ENCODE measurements at places on chromosomes 16 and 17. TPM values are rescaled to one million over a fixed set of nuclear protein-coding genes. Genes with fewer than 3 reads are reported as not detected.

GRCh38 chr17:30393491-30393890 is 14.8 kb downstream of the CPD start:
- DNase-seq, result no peak

- no peak for DNase-seq
These were observed 2.2 kb downstream of the TMEM204 start for GRCh38 chr16:1535391-1536291.

DNA sequence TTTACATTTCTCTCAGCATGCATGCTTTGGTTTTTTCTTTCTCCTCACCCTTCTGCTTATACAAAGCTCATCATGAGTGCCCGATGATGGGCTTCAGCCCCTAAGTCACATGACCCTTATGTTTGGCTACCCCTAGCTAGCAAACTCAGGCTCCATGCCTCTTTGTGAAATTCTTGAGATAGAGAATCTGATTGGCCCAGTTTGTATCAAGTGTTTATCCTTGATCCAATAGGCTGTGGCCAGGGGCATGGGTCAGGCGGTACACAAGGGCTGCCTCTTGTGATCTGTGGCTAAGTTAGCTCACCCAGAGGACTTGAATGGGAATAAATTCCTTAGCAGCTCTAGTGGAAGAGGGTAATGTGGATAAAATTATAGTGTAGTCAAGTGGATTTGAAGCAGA is 11.5 kb upstream of the TOX3 start:
- DNase-seq, result no peak

- DNase-seq, result no peak
These were observed 305.4 kb downstream of the FOXL1 start for GRCh38 chr16:86883583-86884389.

- no peak for DNase-seq
These were observed 2.0 kb upstream of the NDRG4 start for GRCh38 chr16:58497935-58498334.

The ABCC11 gene
- total RNA-seq, result not detected

DNA sequence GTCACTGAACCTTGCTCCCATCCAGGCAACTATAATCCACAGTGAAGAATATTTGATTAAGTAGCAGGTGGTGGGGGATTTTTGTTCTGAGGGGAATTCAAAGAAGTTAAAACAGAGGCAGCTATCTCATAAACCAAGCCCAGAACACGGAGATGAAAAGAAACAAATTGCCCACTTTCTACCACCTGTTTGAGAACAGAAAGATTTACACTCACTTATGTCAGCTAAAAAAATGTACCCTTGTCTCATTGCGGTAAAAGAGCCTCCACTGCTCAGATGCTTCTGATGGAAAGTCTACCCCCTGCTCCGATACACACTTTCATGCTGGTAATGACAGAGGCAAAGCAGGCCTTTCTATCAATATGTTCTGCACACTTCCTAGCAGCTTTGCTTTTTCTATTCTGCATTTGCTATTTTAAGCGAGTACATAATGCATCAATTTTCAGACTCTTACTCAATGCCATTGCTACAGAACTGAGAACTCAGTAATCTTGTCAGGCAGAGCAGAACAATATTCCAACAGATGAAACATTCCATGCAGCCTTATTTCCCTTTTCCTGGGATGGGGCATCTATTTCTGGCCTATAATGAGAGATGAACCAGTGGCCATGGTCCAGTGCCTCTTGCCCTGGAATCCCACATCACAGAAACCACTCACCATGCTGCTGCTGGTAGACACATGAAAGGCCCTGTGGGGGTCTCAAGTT is 29.0 kb downstream of the CDK5R1 start:
- no peak for DNase-seq

GRCh38 chr17:77160091-77160874 is 19.5 kb downstream of the SEC14L1 start:
- no peak for DNase-seq

DNA sequence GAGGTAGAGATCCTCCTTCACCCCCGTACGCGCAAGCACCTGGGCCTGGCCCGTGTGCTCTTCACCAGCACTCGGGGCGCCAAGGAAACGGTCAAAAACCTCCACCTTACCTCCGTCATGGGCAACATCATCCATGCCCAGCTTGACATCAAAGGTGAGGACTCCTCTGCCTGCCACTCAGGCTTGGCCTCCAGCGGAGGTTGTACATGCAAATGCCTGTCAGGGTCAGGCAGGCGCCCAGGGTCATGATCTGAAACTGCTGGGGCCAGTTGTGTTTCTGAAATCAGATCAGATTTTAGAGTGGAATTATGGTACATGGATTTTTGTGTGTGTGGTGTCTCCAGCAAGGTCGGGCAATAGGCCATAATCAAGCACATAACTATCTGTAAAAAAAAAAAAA is 3.8 kb downstream of the SETD1A start:
- no peak for DNase-seq

DNA sequence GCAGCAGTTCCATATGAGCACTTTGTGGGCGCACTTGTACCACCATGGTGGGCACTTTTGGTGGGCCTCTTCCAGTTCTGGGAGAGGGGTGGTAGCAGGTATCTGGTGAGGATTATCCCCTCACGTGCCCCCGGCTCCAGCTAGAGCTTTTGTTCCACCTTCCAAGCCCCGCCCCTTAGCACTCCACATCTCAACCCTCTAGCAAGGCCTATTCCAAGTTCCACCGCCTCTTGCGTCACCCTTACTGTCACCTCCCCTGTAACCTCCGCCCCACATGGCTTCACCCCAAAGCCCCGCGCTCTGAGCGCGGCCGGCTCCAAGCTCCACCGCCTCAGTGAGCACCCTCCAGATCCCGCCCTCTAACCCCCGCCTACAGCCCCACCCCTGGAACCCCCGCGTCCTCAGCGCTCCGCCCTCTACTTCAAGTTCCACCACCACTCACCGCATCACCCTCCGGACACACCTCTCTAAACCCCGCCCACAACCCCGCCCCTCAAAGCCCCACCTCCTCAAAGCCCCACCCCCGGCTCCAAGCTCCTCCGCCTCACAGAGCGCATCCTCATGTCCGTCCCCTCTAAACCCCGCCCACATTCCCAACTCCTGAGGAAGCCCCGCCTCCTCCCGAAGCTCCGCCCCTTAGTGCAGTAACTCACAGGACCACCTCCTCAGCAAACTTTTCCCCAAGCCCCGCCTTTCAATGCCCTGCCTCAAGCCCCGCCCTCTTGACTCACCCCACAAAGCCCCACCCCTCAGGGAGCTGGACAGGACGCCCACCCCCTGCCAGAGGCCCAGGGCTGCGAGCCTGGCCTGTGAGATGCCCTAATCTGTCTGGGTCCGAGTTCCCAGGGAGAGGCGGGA is 11.1 kb downstream of the SCN4A start:
- no peak for DNase-seq

GRCh38 chr16:9249534-9249933 is 158.1 kb downstream of the HAPSTR1 start:
- DNase-seq, result no peak

The CD300E gene
- 0.14 TPM for total RNA-seq

DNA sequence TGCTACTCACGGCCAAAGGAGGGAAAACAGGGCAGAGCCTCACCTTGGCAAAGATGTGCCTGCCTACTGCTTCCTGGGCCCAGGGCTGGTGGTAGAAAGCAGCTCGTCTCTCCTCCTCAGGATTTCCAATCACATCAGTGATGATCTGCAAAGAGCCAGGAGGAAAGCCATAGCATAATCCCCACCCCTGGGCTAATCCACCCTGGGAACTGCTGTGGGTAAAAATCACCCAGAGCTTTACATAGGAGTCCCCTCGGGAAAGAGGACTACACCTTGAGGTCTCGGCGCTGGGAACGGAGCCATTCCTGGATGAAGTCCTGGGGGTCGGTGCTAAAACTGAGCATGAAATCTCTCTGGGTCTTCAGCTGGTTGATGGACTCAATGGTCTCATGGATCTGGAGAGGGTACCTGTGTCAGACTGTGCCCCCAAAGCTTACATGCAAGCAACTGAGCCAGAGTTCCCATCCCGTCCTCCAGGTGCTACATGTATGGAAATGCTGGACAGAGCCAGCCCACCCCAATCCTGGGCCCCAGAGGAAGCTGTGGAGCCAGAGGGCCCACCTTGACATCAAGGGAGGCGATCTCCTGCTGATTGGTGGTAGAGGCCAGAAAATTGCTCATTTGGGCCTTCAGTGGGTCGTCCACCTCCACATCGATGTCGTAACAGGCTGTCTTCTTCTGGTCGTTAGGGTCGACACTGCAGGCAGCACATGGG is 5.7 kb upstream of the FTSJ3 start:
- no peak for DNase-seq

Measured in thoracic aorta (tissue), 2 donors.